ENCODE measurements at places on chromosomes 6 and 20.

DNA sequence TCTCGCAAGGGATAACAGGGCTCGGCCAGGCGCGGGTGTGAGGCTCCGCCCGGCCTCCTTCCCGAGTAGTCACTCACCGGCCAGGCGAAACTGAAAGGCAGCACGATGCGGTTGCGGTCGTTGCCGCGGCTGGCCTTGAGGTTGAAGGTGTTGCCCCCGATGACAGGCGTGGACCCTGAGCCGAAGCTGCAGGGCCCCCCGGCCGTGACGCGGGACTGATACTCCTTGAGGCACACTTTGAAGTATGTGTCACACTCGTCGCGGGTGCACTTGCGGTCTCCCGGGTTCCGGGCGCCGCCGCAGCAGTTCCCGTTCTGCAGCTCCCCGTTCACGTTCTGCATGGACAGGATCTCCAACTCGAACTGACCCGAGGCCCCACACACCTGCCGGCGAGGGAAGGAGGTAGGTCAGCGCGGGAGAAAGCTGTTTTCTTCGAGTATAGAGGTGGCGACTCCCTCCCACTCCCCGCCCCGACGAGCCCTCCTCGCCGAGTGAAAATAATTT lies 1.1 kb downstream of the JAG1 start:
- peak; percentile 72 for DNase-seq

- no peak for DNase-seq
These were observed 2.7 kb downstream of the TNFAIP3 start for GRCh38 chr6:137869549-137870307.

DNA sequence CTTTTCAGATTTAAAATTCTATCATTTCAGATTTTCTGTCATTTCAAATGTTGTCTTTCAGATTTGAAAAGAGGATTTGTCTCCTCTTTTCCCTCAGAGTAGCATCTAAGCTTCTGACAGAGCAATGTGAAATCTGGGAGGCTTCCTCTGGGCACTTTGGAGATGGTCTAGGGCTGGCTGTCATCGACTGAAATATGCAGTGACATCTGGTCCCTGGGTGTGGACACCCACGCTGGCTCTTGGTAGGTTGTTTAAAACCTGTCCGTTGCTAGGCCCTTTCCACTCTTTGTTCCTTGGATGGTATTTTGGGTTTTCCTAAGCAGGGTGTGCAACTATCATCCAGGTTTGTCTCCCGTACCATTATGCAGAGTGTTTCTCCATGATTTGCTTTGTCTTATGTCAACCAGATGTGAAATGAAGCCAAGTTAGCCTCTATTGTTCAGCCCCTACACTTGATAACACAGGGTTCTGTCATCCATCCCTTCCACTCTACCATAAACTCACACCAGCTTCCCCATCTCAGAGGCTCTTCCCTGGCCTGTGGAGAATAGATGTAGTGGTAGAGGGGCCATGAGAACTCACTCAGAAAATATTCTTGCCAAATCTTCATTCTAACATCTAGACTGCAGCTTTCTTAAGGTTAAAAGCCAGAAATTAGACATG lies 5.0 kb upstream of the VIP start:
- DNase-seq: no peak

DNA sequence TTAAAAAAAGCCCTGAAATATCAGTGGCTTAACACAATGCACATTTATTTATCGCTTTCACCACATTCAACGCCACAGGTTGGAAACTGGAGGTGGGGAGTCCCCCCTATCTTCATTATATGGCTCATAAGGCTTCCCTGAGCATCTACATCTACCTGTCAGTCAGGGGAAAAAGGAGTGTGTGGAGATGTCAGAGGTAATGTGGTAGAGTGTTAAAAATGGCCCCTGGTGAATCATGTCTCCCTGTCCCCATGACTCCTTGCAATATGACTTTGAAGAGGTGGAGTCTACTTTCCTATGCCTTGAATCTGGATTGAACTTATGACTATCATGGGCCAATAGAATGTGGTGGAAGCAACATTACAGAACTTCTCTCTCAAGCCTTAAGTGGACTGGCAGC lies 65.5 kb upstream of the BTBD3 start:
- no peak for DNase-seq

GRCh38 chr6:53718597-53719460 lies 53.3 kb upstream of the KLHL31 start:
- peak; percentile 46 for DNase-seq

DNA sequence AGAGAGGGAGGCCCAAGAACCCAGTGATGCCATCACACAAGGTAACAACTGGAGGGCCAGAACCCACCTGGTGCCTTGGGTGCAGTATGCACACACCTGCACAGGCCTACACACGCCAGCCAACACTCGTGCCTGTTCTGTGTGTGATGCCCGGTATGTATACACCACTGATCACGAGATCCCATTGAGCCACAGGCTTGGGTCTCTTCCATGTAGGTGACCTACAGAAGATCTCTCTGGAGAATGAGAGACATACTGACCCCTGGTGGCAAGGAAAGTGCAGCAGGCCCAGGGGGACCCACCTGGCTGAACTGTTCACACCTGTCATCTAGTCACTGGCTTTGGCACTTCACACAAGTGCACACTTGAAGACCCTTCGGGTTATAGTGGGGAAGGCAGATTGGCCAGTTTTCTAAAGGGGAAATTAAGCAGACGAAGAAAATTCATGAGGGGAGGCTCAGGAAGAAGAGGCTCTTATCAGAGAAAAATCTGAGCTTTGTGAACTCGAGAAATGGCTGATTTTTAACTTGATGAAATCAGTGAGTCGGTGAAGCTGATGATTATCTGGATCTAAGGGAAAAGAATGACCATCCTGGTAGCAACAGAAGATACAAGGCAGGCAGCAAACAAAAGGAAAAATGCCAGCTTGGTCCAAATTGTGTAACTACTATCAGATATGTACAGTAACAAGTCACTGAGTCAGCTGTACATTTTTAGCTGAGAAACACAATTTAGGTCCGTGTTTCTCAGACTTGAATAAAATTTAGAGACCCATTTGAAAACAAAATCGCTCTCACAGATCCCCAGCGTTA lies 69.1 kb upstream of the PBOV1 start:
- DNase-seq: peak; percentile 70

DNA sequence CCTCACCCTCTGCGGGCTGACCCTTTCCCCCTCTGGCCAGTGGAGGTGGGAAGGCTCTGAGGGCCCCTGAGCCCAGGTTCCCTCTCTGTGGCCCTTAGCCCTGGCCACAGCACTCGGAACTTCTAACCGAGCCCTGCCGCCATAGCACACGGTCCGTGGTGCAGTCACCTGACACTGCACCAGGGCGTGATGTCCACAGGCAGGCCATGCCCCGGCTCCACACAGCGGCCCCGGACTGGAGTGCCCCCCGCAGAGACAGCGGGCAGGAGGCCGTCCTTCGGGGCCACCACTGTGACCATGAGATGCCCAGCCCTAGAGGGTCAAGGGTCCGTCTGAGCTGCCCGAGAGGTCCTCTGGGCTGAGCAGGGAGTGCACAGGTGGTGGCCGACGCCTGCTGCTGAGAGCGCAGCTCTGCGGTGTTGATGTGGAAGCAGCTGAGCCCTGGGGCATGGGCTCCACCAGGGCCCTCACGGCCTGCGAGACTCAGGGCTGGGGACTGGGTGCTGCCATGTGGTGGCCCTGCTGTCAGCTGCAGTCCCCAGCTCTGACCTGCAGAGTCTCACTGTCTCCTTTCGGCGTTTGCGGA lies 11.2 kb upstream of the BHLHE23 start:
- DNase-seq: no peak

GRCh38 chr20:8568075-8568474 lies 436.0 kb downstream of the PLCB1 start:
- DNase-seq: no peak

DNA sequence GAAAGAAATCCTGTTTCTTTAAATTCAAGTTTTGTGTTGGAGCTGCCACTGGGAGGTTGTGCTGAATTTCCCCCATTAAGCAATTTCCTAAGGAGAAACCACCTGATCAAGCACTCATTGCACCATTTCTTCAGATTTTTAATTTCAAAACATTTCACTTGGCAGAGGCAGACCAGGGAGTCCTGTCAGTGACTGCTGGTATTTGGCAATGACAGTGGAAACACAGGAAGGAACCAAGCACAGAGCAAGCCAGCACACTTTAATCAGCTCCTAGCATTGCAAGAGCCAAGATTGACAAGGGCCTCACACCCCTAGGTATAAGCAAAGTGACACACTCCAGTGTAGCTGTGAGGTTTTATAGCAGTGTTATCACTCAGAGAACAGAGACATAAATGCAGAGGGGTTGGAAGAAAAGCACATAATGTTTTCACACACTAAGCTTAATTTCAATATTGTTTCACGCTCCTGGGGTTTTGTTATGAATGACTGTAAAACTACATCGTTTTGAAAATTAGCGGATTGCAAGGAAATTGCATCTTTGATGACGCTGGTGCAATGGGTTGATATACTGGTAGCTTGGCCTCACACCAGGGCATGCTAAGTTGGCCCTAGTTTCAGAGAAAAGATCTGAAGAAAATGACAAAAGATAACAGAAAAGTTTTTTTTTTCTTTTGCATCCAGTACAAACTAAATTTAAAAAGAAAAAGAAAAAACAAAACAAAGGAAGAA lies 768.4 kb downstream of the TFAP2A start:
- no peak for DNase-seq
